ENCODE measurements at places on chromosomes 3 and 15. TPM values are rescaled to one million over a fixed set of nuclear protein-coding genes. Genes with fewer than 3 reads are reported as not detected.

The CPA3 gene
- polyA plus RNA-seq = 0.09 TPM

The DISP2 gene
- polyA plus RNA-seq = 0.42 TPM

The APH1B gene
- 5.1 TPM for polyA plus RNA-seq

The XXYLT1 gene
- 18.6 TPM for polyA plus RNA-seq

GRCh38 chr3:63642488-63642887 is 10.0 kb upstream of the SNTN start:
- no peak for DNase-seq

DNA sequence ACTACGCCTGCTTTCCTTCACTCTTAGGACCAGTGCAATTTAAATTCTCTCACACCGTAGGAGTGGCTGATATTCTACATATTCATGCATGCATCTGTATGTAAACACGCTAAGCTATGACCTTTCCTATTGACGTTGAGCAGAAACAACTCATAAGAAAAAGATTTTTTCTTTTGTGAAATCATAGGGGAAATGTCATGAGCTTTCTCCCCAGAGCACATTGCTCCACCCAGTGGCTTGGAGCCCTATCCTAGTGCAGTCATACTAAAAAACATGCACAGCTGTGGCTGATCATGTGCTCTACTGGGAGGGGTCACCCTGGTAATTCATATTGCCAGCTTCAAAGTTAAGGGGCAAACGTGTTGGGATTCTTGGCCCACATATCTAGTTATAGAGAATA is 1.8 kb upstream of the MESD start:
- peak; percentile 73 for DNase-seq

DNA sequence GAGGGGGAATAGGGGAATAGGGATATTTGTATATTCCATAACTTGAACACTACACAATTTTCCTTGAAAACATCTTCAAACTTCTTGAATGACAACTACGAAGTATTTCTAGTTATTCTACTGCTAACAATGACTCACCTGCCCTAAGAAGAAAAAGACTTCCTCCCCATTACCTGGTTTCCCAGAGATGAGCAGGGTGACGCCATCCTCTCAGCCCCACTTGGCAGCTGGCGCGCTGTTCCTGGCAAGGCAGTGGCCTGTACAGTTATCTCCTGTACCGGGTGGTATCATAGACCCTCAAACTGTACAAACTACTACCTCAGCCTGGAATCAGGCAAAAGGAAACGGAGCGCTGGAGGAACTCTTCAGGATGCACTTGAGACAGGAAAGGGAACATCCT is 10.4 kb downstream of the WDR82 start:
- no peak for DNase-seq

DNA sequence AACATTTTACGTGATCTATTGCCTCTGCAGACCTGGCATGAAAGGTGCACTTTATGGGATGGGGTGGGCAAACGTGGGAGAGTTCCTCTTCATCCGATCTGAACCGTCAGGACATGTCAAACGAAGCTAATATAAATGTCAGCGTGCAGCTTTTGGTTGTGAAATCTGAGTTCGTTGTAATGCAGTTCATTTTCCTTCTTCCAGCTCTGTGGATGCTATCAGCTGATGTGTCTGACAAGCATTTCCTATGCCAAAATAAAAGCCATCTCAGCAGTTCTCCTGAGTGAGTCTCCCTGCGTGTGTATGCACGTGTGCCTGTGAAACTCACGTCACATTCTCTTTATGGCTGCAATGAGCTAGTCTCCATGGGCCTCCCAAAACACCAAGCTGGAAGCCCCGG is 512.3 kb downstream of the MCTP2 start:
- DNase-seq = no peak

DNA sequence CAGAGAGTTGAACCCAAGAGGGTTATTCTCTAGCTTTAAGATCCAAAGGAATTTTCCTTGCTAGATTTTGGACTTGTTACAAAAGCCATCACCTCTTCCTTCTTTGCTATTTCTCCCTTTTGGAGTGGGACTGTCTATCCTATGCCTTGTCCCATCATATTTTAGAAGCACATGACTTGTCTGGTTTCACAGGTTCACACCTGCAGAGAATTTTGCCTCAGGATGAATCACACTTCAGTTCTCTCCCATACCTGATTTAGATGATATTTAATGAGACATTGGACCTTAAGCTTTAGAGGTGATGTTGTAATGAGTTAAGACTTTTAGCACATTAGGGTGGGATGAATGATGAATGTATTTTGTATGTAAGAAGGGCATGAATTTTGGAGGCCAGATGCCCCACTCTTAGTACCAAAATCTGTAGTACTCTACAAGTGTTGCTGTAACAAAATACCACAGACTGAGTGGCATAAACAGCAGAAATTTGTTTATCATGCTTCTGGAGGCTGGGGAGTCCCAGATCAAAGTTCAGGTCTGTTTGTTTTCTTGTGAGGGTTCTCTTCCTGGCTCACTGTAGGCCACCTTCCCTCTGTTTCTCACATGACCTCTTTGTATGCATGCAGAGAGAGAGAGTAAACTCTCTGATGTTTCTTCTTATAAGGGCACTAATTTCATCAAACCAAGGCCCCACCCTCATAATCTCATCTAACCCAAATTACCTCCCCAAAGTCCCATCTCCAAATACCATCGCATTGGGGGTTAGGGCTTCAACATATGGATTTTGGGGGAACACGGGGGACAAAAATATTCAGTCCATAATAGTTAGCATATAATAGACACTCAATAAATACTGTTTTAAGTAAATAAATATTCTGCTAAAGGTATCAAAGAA is 10.0 kb downstream of the LNP1 start:
- no peak for DNase-seq

DNA sequence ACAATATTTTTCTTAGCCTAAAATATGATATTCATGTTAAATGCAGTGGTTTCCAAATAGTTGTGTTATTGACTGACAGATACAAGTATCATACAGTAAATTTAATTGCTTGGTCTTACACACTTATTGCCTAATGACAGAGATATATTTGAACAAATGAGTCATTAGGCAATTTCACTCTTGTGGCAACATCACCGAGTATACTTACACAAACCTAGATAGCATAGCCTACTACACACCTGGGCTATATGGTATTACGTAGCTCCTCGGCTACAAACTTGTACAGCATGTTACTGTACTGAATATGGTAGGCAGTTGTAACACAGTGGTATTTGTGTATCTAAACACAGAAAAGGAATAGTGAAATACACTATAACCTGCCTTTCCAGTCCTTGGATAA is 50.3 kb downstream of the SERPINI1 start:
- no peak for DNase-seq

DNA sequence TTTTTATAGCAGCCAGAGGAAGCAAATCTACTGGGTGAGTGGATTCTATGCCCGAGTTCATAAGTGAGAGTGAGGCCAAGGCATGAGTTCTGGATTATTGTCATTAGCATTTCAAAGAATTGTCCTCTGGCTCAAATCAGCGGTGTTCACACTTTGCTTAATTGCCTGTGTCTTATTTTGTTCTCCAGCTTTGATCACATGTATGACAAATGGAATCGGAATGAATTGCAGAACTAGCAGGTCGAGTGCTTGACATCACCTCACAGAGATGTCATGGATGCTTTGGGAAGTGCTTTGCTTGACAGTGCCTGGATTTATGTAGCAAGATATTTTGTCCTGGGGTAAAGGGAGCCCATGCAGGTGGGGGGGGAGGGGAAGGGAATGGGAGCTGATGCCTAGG is 68.0 kb downstream of the SH3GL3 start:
- no peak for DNase-seq

DNA sequence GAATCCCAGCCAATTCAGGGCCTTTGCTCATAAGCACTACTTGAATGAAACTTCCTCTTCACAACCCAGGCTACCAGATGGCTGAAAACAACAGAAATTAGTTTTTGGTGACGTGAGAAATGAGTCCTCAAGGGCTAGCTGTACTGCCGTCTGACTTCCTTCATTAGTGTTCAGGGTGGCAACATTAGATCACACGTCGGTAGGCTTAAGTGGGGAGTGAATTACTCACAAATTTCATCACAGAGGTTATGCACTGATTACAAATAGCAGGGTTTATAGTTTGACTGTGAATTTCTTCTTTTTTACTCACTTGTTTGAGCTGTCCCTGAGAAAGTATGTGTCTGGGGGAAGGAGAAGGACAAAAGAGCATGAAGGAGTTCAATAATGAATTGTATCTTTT is 397.2 kb downstream of the GAP43 start:
- DNase-seq = no peak

DNA sequence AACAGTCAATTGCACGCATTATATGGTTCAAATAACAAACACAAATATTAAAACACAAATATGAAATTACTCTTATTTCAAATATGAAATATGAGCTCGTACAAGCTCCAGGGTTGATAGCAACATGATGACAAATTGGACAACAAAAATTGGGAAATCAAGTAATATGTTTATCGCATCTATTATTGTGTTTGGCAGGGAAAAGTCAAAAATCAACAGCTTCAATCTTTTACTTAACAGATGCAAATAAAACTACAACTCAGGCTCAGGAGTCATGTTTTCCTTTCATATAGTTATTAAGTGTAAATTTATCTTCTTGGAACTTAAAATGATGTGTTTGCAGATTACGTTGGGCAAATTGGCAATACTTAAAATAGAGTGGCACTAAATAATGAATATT is 41.4 kb downstream of the ZPLD1 start:
- DNase-seq = no peak

DNA sequence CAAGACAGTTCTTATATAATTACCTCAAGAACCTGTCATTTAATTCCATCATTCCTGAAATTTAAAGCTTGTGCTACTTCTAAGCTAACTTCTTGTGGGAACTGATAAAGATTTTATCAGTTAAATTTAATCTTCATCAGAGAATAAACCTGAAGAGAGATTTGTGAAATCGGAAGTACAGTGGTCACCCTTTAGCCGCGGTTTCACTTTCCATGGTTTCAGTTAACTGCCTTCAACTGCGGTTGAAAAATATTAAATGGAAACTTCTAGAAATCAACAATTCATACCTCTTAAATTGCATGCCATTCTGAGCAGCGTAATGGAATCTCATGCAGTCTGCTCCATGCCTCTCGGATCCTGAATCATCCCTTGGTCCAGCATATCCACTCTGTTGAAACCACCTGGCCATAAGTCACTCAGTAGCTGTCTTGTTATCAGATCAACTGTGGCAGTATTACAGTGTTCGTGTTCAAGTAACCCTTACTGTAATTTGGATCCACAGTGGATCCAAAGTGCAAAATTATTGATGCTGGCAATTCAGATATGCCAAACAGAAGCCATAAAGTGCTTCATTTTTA is 626.1 kb downstream of the CADM2 start:
- no peak for DNase-seq

- DNase-seq = peak; percentile 54
These were observed 161.4 kb upstream of the LRTM1 start for GRCh38 chr3:55089211-55089610.

Measured in IMR-90 (cell line).